ENCODE measurements at places on chromosomes 13 and 19. TPM values are rescaled to one million over a fixed set of nuclear protein-coding genes. Genes with fewer than 3 reads are reported as not detected.

The PSG6 gene
- total RNA-seq, result not detected

The SIGLEC10 gene
- total RNA-seq, result 0.47 TPM

The SH3GL1 gene
- total RNA-seq, result 35.0 TPM

The LRRC8E gene
- not detected for total RNA-seq

The DACH1 gene
- total RNA-seq, result not detected

The ICAM1 gene
- total RNA-seq, result 17.1 TPM

The LILRA1 gene
- not detected for total RNA-seq

The CYSLTR2 gene
- 2.1 TPM for total RNA-seq

The GPR12 gene
- total RNA-seq, result not detected

The KIR3DL1 gene
- 0.19 TPM for total RNA-seq

DNA sequence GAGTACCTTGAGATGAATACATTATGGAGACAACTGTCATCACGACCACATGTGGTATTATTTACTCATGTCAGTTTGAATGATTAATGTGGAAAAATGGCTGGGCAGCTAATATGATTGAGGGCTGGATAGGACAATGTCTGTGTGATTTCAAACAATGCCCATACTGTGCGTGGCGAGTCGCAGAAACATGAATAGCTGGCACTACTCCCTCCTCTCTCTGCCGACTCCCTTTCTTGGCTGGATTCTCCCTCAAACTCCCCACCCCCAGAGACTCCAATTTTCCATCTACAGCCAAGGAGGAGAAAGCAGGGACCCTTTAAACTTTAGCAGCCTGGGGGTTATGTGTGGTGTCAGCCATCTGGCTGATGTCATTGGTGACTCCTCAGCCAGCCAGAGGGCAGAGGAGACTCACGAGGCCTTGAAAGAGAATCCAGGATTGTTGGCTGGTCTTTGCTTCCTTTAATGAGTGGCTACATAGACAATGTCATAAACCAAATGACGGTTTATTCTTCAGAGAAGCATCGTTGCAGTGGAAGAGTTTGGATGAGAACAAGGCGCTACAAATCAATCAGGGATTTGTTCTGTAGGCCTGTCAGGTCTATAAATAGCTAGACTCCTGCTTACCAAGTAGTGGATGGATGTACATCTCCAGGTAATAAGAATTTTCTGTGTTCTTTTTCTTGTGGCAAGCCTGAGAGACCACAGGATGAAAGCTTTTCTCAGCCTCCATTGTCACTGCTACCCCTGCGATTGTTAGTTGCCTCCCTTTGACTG, 165.6 kb downstream of the DLEU7 start:
- DNase-seq, result no peak

GRCh38 chr19:17237747-17238706, 7.7 kb downstream of the NR2F6 start:
- DNase-seq, result no peak

DNA sequence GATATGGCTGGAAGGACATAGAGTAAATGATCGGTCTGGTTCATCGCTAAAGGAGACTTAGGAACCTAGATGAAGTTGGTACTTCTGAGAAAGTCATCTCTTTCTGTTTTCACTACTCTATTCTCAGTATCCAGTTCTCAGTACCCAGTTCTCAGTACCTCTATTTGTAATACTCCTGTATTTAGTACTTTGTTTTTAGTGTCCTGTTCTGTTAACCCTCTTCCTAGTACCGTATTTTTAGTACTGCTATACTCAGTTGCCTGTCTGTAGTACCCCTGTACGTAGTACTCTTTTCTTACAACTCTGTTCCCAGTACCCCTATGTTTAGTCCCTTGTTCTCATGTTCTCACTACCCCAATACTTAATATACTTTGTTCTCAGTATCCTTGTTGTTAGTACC, 1.2 kb downstream of the RFXAP start:
- no peak for DNase-seq

DNA sequence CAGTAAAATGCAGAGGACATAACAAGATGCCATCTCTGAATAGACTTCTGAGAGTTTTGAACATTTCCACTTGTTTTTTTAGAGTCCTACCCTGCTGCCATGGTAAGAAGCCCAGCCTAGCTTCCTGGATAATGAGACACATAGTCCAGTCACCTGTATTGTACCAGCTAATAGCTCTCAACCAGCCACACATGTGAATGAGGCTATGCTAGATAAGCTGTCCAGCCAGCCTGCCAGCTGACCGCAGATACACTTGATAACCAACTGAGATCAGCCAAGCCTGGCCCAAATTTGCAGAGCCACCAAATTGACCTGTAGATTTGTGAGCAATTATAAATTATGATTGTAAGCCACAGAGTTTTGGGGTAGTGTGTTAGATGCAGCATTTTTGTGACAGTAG, 10.7 kb downstream of the RFXAP start:
- no peak for DNase-seq

DNA sequence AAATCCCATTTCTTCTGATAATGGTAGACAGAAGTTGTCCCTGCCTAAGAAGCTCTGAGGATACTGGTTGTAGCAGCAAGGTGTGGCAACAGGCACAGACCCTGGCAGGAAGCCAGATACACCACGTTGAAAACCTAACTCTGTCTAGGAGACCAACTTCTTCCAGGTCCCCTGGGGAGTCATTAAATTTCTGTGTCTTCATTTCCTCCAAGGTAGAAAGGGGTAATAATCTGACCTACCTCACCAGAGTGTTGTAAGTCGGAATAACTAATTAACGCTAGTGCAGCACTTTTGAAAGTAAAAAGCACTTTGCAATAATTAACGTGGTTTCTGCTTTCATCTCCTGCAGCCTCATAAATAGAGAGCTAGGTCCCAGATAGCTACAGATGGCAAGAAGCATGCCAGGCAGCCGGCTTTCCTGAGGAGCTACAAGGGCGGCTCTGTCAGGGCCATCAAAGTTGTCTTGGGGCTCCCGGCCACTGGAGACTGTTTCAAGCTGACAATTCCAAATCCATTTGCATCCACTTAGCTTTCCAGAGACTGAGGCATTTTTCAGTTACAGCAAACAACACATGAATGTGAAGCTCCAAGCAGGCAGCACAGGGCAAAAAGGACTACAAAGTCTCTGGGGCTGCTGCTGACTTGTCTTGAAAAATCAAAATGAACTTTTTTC, 176.2 kb downstream of the FOXO1 start:
- DNase-seq, result peak; percentile 19

GRCh38 chr19:35344511-35345031, 3.1 kb upstream of the FFAR1 start:
- no peak for DNase-seq

- no peak for DNase-seq
Measured at GRCh38 chr19:31332096-31332495, 17.1 kb downstream of the TSHZ3 start.

GRCh38 chr13:61294467-61295191, 121.0 kb downstream of the PCDH20 start:
- DNase-seq, result no peak

DNA sequence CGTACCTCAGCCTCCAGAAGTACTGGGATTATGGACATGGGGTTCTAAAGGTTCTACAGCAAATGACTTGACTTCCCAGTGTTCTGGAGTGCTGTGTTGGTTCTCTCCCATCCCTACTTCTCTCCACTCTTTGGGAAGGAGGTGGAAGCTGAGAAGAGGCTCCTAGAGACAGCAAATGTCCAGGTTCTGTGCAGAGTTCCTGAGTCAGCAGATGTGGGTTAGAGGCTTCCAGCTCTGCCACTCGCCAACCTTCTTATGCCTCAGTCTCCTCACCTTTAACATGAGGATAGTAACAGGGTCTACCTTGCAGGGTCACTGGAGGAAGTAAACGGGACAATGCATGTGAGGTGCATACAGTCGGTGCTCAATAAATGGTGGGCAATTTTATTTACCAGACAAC, 80.5 kb upstream of the VSTM2B start:
- DNase-seq, result no peak

GRCh38 chr19:1237754-1238368, at the start of gene CBARP:
Gene CBARP (minus strand): TSS chr19:1238005. CDS start chr19:1236100, 1,905 bp downstream.
- DNase-seq, result no peak

GRCh38 chr13:33259296-33259695, 26.3 kb downstream of the STARD13 start:
- DNase-seq, result no peak

DNA sequence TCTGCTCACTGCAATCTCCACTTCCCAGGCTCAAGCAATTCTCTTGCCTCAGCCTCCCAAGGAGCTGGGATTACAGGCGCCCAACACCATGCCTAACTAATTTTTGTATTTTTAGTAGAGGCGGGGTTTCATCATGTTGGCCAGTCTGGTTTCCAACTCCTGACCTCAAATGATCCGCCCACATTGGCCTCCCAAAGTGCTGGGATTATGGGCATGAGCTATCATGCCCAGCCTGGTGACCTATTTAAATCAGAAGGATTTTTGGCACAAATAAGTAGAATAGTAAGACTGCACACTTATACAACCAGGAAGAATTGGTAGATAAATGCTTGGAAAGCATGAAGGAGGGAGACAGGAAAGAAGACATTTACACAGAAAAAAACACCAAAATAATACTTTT, 53.4 kb upstream of the AKAP11 start:
- DNase-seq, result no peak

GRCh38 chr13:50030315-50030714, 15.1 kb downstream of the KCNRG start:
- DNase-seq, result no peak

- DNase-seq, result no peak
Measured at GRCh38 chr19:43597876-43598275, 1.5 kb downstream of the ZNF576 start.

- DNase-seq, result no peak
Measured at GRCh38 chr13:51687947-51688714, 103.9 kb downstream of the WDFY2 start.

GRCh38 chr13:111171629-111172028, 56.5 kb downstream of the ARHGEF7 start:
- DNase-seq, result no peak

DNA sequence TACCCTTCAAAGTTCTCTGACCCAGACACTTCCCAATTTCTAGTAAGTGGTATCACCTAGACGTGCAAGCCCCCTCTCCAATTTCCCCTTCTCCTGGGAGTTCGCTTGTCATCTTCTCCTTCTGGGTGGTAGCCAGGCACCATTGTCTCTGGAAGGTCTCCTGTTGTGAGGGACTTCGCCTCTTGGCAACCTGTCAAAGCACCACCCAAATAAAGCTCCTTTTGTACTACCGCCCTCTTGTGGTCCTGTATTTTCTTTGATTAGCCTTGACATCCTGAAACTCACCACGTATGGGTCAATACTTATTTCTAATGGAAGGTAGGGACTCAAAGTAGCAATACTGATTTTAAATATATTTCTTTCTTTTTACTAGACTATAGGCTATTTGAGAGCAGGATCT, 8.2 kb downstream of the GPC5 start:
- no peak for DNase-seq

DNA sequence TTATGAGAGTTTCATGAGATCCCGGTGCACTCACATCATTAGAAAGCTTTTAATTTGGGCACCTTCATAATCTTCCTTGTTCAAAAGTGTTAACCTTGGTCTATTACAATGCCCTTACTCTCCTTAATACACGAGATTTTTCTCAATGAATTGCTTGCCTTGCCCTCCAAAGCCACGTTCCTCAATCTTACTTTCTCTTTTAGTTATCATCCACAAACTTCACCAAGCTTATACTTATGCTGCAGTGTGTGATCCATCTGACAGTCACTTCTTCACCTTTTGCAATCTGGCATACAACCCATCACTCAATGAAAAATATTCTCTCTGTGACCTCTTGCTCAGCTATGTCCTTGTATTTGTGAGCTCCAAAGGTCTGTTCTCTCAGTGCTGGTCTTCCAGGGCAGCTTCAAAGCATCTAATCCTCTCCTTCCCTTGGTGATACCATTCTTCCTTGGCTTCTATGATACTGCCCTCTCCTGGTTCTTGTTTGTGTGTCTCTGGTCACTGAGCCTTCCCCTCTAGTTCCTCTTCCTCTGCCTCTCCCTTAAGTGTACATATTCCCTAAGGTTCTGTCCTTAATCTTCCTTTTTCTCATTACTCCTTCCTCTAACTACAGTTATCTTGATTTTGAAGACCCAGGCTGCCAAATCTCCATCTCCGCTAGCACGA, 202.2 kb upstream of the STARD13 start:
- no peak for DNase-seq

DNA sequence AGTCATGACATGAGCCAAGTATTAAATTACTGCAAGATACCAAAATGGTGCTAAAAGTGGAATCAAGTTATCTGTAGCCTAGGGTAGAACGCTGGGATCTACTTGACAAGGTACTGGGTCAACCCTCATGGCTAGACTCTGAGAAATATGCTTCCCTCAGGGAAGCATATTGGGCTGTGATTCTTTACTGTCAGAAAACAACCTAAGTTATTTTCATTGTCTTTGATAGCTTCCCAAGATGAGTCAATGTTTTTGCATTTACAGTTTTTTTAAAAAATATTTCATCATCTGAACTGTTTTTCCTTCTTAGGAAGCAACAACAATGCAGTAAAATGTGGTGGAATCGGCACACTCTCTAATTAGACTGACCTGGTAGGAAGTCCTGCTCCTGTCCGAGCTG, 218.0 kb downstream of the RGCC start:
- DNase-seq, result no peak

DNA sequence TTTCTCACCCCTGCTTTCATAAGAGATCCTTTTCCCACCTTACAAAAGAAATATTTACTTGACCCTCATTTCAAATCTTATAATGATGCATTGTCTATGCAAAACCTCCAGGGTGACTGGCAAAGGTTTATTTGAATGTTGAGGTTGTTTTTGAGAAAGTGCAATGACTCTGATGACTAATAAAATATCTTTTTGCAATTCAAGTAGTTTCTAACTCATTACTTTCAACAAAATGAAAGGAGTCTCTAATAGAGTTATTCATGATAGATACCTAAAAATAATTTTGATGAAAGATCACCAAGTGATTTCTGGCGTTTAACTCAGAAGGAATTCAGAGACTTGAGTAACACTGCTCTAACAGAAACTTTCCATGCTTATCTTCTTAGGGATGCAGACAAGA, 144.2 kb downstream of the FOXO1 start:
- no peak for DNase-seq

DNA sequence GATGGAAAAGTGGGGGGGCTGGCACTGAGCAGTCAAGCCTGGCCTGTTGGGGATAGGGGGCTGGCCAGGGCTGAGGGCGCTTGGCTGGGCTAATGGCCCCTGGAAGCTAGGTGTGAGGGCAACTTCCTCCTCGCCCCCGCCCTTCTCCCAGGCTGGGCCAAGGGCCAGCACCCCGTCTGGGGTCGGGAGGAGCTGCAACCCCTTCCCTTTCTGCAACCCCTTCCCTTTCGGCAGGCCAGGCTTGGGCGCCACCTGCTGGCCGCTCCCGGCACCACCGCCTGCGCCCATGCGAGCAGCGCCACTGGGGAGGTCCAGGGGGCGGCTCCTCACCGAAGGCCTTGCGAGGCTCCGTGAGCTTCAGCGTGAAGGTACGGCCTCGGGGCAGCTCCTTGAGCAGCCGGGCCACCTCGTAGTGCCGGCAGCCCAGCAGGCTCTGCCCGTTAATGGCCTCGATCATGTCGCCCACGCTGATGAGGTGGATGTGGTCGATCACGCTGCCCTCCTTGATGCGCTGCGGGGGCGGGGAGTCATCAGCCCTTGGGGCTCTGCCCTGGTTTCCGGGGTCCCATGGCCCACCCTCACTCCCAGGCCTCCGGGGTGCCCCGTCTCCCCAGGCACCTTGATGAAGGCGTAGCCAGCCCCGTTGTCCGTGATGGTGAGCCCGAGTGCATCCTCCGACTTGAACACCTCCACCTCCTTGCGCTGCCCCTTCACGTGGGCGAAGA, 5.0 kb upstream of the PTGER1 start:
- DNase-seq, result peak; percentile 74

- DNase-seq, result no peak
Measured at GRCh38 chr19:47057328-47057727, 8.9 kb upstream of the TMEM160 start.

GRCh38 chr13:111908361-111908760, 158.6 kb upstream of the SOX1 start:
- no peak for DNase-seq
